ENCODE measurements at places on chromosomes 5 and 9. TPM values are rescaled to one million over a fixed set of nuclear protein-coding genes. Genes with fewer than 3 reads are reported as not detected.

DNA sequence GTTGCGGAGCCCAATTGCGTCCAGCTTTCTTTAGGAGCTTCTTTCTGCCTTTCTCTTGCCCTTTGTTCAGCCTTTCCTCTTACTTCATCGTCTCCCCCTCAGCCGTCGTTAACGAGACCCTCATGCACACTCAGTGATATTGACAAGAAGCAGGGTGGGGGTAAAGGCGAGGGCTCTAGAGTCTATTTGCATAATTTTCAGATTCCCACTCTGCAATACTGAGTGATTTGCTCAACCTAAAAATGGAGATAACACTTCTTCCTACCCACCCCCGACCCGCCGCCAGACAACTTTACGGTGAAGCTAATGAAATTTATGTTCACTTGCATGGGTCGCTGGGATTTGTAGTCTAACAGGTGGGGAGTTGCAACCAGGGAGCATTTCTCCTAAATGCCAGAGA, 1.3 kb upstream of the TBC1D2 start:
- no peak for DNase-seq

DNA sequence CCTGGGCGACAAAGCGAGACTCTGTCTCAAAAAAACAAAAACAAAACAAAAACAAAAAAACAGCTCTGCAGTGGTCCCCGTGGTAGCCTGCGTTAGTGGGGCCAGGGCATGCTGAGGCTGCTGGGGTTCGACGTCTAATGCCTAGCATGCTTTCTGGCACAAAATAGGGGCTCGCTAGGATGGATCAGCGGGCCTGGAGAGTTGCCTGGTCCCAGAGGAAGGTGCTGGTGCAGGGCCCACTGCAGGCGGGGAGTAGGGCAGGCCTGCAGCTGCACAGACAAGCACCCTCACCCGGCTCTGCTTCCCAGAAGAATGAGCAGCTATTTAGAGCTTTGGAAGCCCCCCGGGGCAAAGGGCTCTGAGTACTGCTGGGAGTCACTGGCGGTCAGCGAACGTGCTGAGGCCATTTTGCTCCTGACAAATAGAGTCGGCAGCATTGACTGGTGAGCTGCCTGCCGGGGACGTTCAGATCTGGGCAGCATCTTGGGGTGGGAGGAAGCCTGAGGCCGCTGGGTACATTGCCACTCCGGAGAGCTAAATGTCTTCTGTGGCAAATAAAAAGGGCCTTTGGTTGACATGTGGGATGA, 126.7 kb downstream of the OLFM1 start:
- DNase-seq: peak; percentile 1

GRCh38 chr9:128250839-128251731, 24.7 kb downstream of the GOLGA2 start:
- DNase-seq: no peak

DNA sequence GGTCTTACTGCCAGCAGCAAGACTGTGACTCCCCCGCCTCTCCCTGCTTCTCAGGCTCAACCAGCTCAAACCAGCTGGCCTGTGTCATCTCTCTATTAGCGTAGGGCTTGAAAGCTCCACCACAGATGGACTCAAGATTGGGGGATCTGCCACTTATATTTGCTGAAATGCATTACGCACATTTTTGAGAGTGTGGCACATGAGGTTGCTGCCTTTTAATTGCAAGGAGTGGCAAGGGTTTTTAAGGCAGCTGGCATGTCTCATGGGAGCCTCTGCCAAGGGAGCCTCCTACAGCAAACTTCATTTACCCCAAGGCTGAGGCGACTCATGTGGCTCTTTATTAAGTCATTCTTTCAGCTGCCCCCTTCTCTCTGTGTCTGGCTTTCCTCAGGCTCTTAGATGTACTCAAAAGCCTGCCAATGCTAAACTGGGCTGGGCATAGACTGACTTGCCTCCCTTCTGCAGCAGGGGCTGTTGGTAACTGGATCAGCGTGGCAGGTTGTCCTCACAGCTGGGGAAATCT, 219.3 kb downstream of the SMARCA2 start:
- no peak for DNase-seq

DNA sequence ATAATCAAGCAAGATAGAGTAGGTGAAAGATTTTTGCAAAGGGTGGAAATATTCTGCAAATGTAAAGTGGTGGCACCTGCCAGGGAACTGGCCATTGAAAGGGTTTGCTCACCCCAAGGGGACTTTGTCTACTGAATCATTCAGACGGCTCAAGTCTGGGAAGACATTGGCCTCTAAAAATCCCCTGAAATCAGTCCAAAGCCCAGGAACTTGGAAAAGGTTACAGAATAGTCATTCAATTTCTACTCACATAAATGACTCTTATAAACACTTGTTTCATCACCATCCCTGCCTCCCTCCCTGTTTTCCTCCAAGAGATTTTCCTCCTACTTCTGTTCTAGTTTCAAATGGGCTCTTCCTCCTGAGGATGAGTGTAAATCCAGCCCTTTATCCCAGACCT, 28.5 kb downstream of the ZNF366 start:
- no peak for DNase-seq

- no peak for DNase-seq
These were observed 91.7 kb downstream of the NRG2 start for GRCh38 chr5:139951296-139951924.

- no peak for DNase-seq
These were observed 458.9 kb upstream of the C9orf72 start for GRCh38 chr9:28032268-28032590.

DNA sequence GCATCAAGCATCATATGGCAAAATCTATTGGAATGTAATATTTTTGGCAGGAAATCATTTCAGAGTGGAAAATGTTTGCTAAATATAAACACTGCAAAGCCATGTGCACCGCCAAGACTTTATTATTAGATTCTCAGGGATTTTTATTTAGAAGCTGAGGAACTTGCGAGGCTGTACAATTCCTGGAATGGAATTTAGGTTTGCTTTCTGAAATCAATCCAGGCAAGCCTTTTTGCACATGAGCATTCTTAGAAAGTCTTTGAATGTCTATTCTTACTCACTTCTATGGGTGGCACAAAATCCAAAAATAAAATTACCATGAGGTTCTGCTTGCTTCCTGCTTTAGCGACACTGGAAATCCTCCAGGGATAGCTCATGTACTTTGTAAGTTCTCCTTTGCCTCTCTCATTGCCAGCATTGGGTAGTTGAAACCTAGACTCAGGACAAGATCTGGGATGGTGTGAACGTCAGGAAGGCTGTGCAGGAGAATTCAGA, 71.5 kb upstream of the PALM2AKAP2 start:
- no peak for DNase-seq

- DNase-seq: no peak
These were observed 37.0 kb downstream of the ADAMTS12 start for GRCh38 chr5:33854733-33855151.

- no peak for DNase-seq
These were observed 753 bp downstream of the RPS6 start for GRCh38 chr9:19379283-19379682.

DNA sequence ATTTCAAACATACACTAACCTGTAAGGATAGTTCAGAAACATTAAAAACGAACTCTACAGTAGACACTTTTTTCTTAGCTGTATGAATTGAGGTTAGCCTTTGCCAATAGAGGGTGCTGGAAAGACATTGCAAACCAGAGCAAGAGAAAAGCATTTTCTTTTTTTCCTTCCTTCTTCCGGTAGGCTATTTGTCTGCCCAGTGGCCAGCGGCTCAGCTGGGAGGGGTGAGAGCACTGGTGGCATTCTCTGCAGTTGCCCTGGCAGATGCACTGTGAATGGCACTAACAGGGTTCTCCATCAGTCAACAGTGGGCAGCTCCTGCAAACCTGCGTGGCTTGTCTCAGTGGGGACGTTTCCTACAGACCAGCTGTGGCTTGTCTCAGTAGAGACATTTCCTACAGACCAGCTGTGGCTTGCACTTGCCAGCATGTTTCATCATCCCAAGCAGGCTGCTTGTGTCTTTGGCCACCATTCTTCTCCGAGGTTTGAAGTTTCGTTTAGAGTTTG, 984.5 kb upstream of the CDH18 start:
- DNase-seq: no peak

Gene STK32A
- not detected for total RNA-seq

Gene C8G
- total RNA-seq: 2.7 TPM

Gene TEX48
- not detected for total RNA-seq

Gene SHOC1
- total RNA-seq: not detected

Gene PCDHB15
- 0.10 TPM for total RNA-seq

Gene PHF24
- total RNA-seq: not detected

Gene TAF11L6
- not detected for total RNA-seq

All from T-helper 17 cell (primary cell).